ENCODE measurements at places on chromosomes 5 and 9. TPM values are rescaled to one million over a fixed set of nuclear protein-coding genes. Genes with fewer than 3 reads are reported as not detected.

The SLC46A2 gene
- not detected for total RNA-seq

The C5orf58 gene
- total RNA-seq = not detected

The AGXT2 gene
- not detected for total RNA-seq

The TLR4 gene
- not detected for total RNA-seq

The TEX48 gene
- total RNA-seq = 0.56 TPM

The TRPM3 gene
- not detected for total RNA-seq

The CDC14B gene
- total RNA-seq = 1.0 TPM

The TYRP1 gene
- not detected for total RNA-seq

The NMUR2 gene
- total RNA-seq = not detected

The PNPLA7 gene
- 1.2 TPM for total RNA-seq

All from activated CD4-positive, alpha-beta T cell treated with anti-CD3 and anti-CD28 coated beads, Interleukin-2, amount 10 ng/mL, durations not matched to agents 24 days and 14 days (primary cell).